Naive thymus-derived CD8-positive, alpha-beta T cell (primary cell): ENCODE measurements at places on chromosomes 1 and 21. TPM values are rescaled to one million over a fixed set of nuclear protein-coding genes. Genes with fewer than 3 reads are reported as not detected.

GRCh38 chr1:167538657-167539056 lies 14.9 kb downstream of the CREG1 start:
- no peak for DNase-seq

LORICRIN gene
- not detected for total RNA-seq

DNA sequence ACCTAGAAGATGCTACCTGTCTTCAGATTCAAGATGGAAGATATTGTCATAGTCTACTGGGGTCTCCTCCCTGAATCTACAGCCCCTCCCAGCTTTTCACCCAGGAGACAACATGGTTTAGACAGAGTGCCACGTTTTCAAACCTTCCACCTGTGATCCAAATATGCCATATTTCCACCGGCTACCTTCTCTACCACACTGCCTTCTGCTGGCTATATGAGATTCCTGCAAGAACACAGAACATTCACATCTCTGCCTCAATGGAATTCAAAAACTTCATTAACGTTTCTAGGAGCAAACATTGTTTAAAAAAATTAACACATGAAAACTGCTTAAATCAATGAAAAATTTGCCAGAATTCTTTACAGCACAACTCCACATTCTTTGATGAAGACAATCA lies 12.9 kb upstream of the LELP1 start:
- DNase-seq, result no peak

PALMD gene
- total RNA-seq, result not detected

DNA sequence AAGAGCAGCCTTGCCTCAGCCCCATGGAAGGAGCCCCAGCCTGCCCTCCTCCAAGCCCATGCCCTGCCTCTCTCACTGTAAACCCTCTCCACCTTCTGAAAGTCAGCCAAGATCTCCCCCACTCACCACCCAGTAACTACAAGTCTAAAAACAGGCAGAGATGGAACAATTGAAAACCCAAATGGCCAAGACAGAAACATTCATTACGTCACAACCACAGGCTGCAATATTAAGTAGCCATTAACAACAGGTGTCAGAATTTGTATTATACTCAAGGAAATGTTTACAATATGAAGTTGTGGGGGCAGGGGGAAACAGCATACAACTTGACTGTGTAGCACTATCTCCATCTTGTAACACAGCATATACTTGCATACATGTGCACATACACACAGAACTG lies 2.4 kb downstream of the IRF6 start:
- DNase-seq, result no peak

DNA sequence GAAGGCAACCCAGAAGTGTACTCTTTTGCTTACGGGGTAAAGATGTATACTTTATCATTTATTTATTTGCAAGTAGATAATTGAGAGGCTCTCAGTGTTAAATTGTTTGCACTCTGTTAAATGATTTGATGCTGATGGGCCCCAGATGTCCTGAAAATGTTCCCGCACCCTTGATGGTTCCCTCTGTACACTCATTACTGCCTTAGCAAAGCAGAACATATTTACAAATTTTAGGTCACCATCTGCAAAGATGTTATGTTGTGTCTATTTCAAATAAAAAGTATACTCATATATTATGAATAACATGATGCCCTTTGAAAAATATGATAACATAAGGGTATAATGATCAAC lies 240.5 kb upstream of the SNX7 start:
- DNase-seq, result no peak

CD244 gene
- 0.66 TPM for total RNA-seq

FAM131C gene
- not detected for total RNA-seq

COL9A2 gene
- total RNA-seq, result 6.3 TPM

ZBTB40 gene
- total RNA-seq, result 66.6 TPM

DNA sequence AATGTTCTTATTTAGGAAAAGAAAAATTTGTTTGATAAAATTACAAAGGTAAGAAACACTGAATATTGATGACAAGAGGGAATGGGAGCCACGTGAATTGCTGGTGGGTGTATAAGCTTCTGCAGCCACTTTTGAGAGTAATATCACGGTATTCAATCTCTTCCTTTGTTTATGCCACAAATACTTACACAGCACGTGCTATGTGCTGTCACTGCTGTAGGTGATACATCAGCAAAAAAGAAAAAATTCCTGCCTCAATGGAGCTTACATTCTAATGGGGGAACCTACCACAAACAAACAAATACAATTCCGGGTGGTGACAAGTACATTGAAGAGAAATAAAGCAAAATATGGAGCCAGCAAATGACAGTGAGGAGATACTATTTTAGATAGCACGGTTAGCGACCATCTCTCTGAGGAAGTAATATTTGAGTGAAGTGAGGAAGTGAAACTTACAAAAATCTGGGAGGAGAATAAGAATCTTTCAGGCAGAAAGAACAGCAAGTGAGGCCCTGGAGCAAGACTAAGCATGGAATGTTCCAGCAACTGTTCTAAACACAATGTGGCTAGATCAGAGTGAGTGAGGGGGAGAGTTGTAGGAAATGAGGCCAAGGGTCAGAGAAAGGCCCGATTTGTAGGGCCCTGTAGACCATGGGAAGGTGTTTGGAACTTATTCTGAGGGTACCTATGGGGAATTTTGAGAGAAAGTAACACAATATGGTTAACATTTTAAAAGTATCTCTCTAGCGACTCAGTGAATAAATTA lies 2.6 kb upstream of the FCRLB start:
- no peak for DNase-seq

- DNase-seq, result no peak
These were observed 124.0 kb downstream of the BRINP3 start for GRCh38 chr1:190353538-190354101.

NCMAP gene
- total RNA-seq, result not detected

DNA sequence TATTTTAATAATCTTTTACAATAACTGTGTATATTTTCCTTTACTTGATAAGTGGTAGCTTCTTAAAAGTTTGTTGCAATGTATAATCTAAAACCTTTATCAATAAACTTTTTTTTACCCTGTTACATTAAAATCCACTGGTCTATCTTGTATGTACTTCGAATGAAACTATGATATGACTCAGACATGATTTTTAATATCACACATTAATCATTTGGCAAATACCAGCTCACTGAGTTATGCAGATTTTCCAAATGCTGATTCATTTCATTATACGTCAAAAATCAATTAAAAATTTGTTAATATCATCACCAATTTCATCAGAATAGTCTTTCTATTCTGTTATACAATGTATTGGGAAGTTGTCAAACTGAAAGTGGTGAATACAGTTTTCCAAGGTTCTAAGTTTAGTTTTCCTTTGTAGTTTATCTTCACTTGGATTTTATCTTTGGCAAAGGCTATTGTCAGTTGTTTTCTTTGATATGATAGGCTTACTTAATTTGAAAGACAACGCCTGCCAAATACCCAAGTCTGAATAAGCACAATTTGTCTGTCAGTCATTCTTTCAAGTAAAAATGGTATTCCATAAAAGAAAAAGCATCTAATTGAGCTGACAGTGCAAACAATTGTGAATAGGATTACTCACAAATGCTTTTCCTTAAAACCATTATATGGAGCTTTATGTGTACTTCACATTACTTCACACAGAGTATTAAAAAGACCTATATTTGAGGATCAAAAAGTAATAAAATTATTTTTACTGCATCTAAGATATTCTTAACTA lies 127.0 kb downstream of the NME7 start:
- DNase-seq, result no peak

DNA sequence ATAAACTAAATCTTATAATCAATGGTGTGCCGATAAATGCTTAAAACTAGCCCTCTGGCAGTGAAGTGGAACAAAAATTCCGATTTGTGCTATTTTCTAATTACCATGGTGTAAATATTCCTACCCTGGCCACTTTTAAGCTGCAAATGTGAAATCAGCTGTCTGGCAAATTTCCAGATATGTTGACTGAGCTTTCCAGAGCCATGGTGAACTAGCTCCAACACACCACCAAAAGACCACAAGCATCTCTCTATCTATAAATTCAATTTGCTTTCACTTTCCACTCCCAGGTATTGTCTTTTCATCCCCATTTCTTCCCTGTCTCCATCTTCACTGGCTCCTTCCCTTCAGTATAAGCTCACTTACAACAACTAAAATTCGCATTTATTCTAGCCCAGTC lies 152.3 kb upstream of the RGS18 start:
- no peak for DNase-seq

SLC44A3 gene
- total RNA-seq, result not detected

DNA sequence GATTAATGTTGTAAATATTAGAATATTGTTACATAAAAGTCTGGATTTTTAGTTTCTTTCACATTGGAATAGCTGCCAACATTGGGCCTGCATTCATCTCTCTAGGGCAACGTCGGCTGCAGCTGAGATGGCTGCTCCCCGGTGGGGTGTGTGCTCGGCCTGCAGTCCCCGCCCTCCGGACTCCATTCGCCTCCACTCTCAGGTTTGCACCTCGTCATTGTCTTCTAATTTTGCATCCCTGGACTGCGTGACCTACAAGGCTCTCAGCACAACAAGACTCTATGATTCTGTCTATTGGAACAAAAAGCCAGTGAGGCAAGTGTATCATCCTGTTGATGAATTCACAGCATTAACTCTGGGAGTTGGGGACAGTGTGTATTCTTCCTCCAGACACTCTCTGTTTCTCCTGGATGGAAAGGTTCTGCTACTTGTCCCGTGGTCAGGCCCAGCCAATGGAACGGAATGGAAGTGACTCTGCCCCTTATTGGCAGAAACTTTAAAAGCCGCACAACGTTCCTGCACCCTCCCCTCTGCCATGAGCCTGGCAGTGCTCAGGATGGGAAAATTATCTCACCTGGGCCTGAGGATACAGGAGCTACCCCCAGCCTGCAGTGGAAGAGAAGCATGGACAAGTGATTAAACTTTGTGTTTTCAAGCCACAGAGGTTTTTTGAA lies 105.0 kb upstream of the SAMD11 start:
- DNase-seq, result no peak

LCE2B gene
- total RNA-seq, result not detected

DNA sequence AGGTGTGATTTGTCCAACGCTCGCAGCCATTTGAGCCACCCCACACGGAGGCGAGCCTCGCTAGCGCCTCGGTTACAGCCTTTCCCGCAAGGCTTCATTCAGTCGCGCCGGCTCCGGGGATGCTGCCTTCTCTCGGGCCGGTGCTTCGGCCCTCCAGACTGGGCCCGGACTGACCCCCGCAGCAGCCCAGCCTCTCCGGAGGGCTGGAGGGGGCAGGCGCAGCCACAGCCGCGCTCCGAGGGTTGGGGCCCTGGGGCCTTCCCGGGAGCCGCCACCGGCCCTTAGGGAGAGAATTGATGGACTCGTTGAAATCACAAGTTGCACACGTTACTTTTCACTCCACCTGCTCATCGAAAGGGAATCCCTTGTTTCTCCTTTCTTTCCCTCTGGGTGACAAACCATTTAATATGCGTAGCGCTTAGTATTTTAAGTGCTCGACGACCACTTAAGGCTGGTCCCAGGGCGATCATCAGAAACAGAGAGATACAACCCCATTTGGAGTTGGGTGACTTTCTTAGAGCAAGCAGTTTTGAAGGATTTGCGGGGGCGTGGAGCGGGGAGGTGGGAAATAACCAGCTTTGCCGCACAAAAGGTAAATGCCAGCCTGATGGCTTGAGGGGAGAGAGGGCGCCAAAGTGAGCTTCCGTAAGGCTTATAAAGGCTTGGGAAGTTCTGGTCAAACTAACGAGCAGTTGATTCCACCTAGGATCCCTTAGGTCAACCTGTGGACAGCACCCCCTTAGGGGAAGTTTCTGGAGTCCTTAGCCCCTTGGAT lies 24.6 kb upstream of the ENAH start:
- DNase-seq, result no peak

DNA sequence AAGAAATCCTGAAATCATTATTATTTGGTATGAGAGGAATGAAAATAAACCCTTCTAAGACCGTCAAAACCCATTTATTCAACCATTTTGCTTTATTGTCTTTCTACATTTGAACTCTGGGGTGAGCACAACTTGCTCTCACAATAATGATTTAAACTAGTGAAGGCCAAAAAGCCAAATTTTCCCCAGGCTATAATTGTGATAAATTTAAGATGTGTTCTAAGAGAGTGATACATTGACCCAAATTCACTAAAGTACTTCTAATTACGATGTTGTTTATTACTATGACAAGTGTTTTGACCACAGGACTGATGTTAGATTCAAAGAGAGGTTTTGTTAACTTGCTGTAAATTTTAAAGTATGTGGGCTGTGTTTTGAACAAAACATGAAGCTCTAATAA lies 670.9 kb upstream of the NR5A2 start:
- no peak for DNase-seq

DNA sequence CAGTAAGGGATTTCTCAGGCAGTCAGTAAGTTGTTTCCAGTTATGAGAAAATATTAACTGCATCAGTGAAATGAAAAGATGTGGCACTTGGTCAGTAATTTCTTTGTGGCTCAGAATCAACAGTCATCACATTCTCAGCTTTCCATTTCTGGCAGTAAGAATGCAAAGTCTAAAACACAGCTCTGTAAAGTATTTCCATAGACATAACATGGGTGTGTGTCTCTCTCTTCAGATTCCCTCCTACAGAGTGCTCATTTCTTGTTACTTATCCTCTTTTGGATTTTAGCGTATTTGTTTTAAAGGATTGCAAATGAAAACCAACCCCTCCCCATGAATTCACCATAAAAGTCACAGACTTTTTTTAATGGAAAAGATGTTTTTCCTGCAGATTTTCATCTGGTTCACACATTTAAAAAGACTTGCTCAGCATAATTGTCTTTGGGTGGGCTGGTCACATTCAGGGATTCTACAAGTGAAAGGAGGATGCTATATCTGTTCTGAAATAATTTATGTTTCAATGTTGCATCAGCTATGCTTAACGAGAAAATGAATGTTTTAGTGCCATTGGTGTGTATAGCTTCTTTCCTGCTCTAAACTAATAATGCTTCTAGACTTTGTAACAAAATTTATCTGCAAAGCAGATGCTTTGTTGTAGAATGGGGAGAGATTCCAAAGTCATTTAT lies 34.6 kb upstream of the CD55 start:
- no peak for DNase-seq

GRCh38 chr1:116933606-116934515 lies 24.1 kb downstream of the PTGFRN start:
- DNase-seq, result no peak

LRRC3 gene
- 0.91 TPM for total RNA-seq

WNT9A gene
- total RNA-seq, result not detected

DNA sequence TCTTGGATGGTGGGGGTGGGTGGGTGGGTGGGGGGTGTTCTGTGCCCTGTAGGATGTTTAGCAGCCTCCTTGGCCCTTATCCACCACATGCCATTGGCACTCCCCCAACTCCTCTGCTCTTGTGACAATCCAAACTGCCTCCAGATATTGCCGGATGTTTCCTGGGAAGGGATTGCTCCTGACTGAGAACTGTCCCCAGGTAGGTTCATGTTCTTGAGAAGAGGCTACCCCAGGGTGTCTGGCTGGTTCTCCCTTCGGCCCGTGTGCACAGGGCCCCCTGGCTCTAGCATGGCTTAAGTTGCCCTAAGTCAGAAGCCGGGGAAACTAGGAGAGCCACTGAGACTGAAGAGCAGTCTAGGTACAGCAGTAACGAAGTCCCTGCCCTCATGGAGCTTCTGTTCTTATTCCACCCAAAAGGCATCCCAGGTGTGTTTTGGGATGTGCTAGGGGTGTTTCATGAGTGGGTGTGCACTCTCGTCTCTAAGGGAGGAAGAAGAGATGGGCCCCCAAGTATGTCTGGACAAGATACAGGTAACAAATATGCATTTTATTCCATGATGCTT lies 19.8 kb upstream of the THRAP3 start:
- DNase-seq, result no peak

GRCh38 chr1:213138391-213138790 lies 87.3 kb downstream of the RPS6KC1 start:
- no peak for DNase-seq

GRCh38 chr1:30262158-30262557 lies 461.2 kb downstream of the MATN1 start:
- DNase-seq, result no peak

ST6GALNAC3 gene
- total RNA-seq, result 3.6 TPM

WDTC1 gene
- 58.2 TPM for total RNA-seq

OR6N1 gene
- total RNA-seq, result not detected

GRCh38 chr1:201173736-201174135 lies 16.9 kb upstream of the IGFN1 start:
- no peak for DNase-seq
